Stimulated activated CD8-positive, alpha-beta memory T cell treated with anti-CD3 and anti-CD28 coated beads, Interleukin-4, amount 100 ng/mL, for 48 hours (primary cell): ENCODE measurements at places on chromosomes 2 and 18.
A peak's percentile ranks its signal among the peaks of the same experiment; 100 is the strongest.

- peak; percentile 60 for DNase-seq
Measured at GRCh38 chr2:42101206-42102023, 53.6 kb downstream of the PKDCC start.

GRCh38 chr18:11808001-11808855 lies 43.0 kb upstream of the CHMP1B start:
- no peak for DNase-seq

DNA sequence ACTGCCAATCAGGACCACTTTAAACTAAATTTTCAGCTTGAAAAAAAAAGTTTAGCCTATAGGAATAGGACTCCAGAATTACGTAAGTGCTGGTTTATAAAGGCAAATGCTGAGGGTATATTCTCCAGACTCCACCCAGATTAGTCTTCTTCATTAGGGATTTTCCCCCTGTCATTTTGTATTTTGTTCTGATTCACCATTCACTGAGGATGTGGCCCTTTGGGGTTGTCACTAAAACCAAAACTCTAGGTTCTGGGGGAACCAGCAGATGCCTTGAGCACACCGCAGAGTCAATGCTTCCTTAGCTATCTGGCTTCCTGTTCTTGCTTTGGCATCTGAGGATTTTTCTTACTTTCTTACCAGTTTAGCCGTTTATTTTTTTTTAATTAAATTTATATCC lies 10.5 kb downstream of the SCYGR4 start:
- DNase-seq: no peak

GRCh38 chr2:635687-636621 lies 41.3 kb downstream of the TMEM18 start:
- no peak for DNase-seq

GRCh38 chr18:47409519-47409918 lies 158.1 kb upstream of the SKOR2 start:
- DNase-seq: no peak

DNA sequence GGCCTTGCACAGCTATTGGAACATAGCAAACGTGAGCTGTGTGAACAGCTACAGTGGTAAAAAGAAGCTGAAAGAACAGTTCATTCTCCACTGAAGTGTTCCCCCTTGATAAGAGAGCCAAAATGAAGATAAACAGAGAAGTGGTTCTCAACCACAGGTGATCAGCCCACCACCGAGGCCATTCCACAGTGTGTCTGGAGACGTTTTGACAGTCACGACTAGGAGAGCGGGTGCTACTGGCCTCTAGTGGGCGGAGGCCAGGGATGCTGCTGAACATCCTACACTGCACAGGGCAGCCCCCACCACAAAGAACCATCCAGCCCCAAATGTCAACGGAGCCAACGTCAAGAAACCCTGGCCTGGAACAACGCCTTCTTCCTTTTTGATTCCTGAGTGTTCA lies 38.4 kb downstream of the ADCY3 start:
- no peak for DNase-seq
